ENCODE measurements at places on chromosomes 11 and 22.

GRCh38 chr11:75152651-75153427 lies 1.9 kb downstream of the SLCO2B1 start:
- DNase-seq, result no peak

DNA sequence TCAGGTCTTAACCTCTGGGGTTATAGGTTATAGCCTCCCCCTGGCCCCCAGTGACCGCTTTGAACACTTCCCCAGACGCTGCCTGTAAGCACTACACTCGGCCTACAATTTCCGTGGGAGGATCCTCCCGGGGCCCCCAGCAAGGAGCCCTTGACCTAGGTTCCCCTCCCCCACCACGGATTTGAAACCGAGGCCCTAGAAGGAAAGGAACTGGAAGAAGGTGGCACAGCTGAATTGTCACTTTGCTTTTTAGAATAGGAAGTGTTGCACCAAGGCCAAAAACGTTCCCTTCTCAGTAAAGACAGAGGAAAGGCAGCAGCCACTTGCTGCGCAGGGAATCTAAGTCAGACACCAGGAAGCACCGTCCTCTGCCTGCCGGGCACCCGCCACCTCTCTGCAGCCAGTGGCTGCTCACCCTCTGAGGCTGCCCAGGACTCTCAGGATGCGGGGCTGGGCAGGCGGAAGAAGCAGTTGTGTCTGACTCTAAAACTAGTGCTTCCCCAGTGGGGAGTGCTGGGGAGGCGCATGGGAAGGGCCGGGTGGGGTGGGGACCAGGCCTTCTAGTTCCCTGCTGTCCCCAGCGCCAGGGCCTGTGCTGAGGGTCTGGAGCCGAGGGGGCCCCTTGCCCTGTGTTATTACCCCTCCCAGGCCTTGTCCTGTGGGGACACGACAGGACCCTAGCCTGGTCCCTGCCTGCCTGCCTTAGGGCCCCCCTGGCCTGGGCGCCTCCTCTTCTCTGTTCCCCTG lies 7.9 kb upstream of the FLRT1 start:
- no peak for DNase-seq

- no peak for DNase-seq
Observed at GRCh38 chr22:40401981-40402406, 31.6 kb downstream of the SGSM3 start.

- no peak for DNase-seq
Observed at GRCh38 chr11:85029964-85030363, 597.2 kb downstream of the DLG2 start.

DNA sequence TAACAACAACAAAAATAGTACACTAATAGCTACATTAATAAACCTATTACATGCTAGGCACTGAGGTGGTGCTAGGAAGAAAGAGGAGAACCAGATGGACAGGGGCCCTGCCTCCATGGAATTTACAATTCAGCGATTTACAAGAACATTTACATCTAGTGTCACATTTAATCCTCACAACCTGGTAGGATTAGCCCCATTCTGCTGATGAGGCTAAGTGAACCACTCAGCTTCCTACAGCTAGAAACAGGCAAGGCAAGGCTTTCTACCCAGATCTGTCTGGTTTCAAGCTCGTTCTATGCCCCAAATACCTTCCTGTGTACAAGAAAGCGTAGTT lies 368.4 kb downstream of the BUD13 start:
- DNase-seq, result no peak

DNA sequence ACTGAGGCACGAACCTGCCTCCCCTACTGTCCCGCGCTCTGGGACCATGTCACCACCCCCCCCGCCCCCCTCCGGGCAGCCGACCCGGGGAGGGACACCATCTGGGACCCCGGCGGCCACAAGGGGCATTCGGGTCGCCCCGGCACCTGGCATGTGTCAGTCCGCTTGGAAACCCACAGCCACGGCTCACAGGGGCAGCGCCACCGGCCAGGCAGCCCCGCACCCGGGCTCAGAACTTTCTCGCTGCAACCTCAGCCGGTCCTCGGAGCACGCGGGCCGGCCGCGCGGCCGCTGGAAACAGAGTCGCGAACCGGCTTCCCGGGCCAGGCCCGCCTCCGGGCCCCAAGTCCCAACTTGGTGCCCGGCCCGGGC lies 159.9 kb upstream of the GRK3 start:
- no peak for DNase-seq

DNA sequence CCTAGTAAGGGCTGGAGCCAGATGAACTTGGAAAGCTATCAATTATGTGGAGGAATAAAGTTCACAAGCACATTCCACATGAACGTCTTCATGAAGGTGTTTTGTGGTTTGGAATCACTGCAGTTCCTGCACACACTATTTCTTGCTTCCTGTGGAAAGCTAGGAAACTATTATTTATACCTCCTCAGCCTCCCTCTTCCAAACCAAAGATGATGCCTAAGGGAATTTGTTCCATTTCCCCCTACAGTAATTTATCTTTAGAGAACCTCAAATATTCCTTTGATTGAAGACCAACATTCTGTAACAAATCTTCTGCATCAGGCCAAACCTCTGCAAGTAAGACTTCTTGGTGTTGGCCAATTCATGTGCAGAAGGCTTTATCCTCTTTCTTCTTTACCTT lies 115.8 kb upstream of the ARHGAP20 start:
- DNase-seq, result no peak

GRCh38 chr11:70521475-70522308 lies 123.4 kb downstream of the CTTN start:
- no peak for DNase-seq

DNA sequence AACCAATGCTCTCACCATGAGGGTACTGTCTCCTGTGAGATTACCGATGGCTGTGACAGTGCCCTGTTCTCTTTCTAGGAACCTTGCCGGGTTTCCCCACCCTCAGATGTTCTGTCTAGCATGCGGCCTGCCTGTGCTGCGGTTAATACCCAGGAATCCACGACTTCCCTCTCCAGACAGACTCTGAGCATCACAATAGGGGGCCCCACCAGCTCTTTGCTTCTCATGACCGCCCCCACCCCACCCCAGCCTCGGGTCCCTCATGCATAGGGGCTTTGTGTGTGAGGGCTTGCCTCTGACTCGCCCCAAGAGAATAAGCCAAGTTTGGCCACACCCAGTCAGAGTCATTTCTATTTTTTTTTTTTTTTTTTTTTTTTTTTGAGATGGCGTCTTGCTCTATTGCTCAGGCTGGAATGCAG lies 10.3 kb downstream of the PARVG start:
- peak; percentile 69 for DNase-seq

- no peak for DNase-seq
Observed at GRCh38 chr11:11250470-11250869, 102.6 kb downstream of the CSNK2A3 start.

All from GM06990 (cell line).